ENCODE measurements at places on chromosomes 5 and 9.

- DNase-seq: no peak
Measured at GRCh38 chr5:124605541-124605940, 140.9 kb downstream of the ZNF608 start.

GRCh38 chr5:107464416-107464815 lies 206.3 kb downstream of the EFNA5 start:
- no peak for DNase-seq

DNA sequence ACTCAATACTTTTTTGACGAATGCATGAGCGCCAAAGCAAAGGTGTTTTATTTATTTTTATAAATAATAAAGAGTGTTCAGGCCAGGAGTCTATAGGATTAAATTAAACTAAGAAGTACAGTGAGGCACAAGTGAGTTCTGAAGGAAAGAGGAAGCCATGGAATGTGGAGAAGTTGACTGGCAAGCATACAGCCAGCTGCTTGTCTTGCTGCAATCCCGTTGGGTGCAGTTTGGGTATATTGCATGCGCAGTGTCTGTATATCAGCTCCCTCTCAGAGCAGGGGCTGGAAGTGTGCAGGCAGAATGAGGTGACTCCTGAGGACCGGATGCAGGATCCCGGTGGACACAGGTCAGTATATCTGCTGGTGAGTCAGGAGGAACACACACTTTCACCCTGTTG lies 315.6 kb downstream of the ZSWIM6 start:
- no peak for DNase-seq

DNA sequence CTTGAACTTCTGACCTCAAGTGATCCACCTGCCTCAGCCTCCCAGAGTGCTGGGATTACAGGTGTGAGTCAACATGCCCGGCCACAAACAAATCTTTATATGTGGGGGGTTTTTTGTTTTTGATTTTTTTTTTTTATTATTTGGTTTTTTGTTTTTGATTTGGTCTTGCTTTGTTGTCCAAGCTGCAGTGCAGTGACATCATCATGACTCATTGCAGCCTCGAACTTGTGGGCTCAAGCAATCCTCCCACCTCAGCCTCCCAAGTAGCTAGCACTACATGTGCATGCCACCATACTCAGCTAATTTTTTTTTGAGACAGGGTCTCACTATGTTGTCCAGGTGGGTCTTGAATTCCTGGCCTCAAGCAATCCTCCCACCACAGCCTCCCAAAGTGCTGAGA lies 42.4 kb downstream of the ALDH7A1 start:
- no peak for DNase-seq

GRCh38 chr5:95630394-95630917 lies 10.6 kb downstream of the GPR150 start:
- no peak for DNase-seq

DNA sequence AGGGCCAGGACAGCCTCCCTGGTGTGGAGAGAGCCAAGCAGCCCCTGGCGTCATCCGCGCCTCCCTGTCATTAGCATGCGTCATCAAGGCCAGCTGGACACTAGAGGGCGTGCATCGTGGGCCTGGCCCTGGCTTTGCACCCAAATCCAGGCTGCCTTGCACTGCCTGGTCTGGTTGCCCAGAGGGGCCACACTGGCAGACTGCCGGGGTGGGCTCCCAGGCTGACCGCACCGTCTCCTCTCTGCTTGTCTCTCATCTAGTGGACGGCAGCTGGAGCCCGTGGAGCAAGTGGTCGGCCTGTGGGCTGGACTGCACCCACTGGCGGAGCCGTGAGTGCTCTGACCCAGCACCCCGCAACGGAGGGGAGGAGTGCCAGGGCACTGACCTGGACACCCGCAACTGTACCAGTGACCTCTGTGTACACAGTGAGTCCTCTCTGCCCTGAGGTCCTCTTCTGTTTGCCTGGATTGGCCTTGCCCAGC lies 29.0 kb downstream of the HK3 start:
- DNase-seq: no peak

GRCh38 chr5:54785729-54786591 lies 199.4 kb downstream of the ESM1 start:
- DNase-seq: no peak

DNA sequence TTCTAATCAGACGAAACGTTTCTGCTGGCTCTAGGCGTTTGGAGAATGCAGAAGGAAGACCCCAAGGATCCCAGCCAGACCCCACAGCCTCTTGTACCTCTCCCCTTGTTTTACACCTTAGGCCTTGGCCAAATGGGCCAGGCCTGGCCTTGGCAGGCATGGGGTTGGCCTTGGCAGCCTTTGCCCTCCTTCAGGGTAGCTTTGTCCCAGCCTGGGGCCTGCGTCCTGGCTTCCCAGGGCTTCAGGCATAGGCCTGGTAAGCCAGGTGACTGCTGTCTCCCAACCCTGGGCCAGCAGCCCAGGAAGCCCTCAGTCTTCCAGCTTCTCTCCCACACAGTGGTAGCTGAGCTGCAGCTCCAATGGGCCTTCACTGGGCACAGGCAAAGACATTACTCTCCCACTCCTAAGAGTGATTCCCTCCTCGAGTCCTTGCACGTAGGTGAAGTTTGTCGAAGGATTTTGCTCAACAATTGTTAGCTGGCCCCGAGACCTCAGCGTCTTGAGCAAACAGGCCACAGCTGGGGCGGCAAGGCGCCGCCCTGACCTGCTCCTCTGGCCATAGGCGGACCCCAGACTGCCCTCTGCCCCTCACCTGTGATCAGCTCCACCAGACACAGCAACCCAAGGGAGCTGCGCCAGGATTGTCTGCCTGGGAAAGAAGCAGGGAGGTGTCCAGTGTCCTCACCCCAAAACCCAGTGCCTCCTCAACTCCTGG lies 1.1 kb upstream of the PITX1 start:
- no peak for DNase-seq

DNA sequence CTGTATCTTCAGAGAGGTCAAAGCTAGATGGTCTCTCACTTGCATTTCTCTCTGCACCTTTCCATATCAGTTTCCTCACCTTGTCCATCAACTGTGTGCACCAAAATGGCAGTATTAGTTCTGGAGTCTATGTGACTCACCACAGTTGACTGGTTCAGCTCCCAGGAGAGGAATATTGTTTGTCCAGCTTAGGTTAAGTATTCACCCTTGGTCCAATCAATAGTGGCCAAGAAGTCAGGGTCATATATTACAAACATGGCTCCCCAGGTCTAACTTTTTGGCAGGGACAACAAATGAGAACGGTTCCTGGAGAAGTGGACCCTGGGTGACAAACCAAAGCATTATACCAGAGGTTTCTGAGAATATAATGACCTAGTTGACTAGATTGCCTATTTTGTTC lies 24.9 kb upstream of the CDC23 start:
- DNase-seq: no peak

DNA sequence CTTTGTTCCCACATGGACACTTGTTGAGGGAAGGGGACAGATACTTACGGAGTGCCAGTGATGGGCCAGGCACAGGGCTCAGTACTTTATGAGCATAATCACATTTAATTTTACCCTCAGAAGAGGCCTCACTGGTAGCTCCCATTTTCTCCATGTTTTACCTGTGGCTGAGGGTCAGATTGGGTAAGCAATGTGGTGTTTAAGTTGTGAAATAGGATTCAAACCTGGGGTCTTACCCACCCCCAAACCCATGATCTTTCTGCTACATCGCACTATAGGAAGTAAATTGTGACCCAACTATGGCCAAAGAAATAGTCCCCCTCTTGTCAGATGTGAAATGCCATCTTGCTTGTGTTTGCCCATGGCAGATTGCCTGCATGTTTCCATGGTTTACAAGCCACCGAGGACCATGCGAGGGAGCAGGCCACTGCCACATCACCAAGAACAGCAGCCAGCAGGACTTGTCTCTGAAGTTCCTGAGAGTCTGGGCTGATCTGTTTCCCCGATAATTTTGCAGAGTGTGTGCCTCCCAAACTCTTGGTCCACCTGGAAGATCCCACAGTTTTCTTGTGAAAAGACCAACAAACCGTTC lies 95.4 kb downstream of the MACROH2A1 start:
- DNase-seq: no peak

GRCh38 chr5:60352992-60353599 lies 346.9 kb downstream of the DEPDC1B start:
- DNase-seq: no peak

GRCh38 chr9:99743006-99743405 lies 78.7 kb upstream of the NR4A3 start:
- DNase-seq: no peak

DNA sequence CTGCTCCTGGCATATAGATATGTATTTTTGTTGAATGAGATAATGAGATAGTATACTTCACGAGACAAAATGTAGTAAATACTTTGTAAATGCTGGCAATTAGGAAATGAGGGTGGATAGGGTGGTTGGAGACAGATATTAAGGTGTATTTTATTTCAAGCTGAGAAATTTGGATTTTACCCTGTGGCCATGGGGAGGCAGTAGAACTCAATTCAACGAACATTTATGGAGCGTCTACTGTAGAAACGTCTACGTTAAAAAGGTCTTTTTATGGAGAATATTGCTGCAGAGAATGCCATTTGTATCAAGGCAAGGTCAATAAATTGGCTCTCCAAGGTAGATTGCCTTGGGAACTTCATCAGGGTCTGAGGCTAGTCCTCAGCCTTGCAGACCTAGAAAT lies 21.5 kb upstream of the RALGPS1 start:
- DNase-seq: no peak

GRCh38 chr9:38064842-38065368 lies 4.1 kb downstream of the SHB start:
- no peak for DNase-seq

DNA sequence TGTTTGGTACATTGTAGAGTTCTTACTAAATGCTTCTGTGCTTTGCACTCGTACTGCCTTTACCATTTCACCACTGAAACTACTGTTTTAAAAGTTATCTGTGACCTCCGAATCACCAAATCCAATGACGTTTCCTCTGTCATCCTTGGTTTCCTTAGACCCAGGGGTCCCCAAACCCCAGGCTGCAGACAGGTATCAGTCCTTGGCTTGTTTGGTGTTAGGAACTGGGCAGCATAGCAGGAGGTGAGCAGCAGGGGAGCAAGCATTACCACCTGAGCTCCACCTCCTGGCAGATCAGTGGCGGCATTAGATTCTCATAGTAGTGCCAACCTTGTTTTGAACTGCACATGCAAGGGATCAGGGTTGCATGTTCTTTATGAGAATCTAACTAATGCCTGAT lies 26.8 kb upstream of the APC start:
- DNase-seq: no peak

DNA sequence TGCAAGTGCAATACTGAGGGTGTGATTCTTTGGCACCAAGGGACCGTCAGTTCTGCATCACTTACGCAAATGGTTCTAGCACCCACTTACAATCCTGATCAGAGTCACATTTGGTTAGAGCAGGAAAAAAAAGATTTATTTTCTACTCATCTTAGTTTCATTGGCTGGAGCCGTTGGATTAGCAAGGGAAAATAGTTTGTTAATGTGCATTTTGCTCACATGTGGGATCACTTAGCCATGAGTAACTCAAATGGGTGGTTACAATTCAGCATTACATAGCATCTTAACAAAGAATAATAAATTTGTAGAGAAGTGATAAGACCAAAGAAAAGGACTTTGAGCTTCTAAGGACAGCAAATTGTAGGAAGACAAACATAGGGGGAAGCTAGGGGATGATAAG lies 216.9 kb downstream of the AUH start:
- no peak for DNase-seq

DNA sequence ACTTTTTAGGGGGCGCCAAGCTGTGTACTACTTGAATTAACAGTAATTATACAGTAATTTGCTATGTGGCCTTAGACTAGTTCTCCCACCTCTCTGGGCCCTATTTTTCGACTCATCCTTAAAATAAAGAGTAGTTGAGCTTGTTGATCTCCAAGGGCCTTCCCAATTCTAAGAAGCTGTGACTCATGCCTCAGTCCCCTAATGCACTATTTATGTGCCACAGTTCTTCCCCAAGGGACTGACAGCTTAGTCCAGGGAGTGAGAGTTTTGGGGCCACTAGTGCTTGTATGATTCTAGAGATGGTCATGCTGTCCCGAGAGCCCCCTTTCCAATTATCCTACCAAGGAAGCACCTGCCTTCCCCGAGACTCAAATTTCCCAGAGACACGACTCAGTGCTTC lies 149.7 kb downstream of the PAPPA start:
- no peak for DNase-seq

GRCh38 chr5:126055348-126055729 lies 367.9 kb upstream of the GRAMD2B start:
- no peak for DNase-seq

DNA sequence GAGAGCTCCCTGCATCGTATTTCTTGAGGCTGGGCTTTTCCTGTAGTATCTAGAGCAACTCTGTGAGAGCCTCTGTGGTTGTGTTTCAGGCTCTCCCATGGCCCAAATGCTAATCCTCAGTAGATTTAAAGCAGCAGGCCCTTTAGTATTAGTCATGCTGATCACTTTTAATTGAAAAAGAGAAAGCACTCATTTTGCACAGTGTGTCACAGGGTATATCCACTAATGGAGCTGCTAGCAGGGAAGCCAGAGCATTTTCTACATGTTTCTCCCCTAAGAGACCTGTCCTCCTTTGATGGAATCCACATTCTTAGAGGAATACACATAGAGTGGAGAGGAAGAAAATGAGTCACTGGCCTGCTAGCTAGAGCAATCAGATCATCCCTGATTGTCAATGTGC lies 348.5 kb downstream of the TMEM232 start:
- no peak for DNase-seq

GRCh38 chr5:125489146-125489545 lies 742.7 kb upstream of the ZNF608 start:
- no peak for DNase-seq
